ENCODE measurements at places on chromosomes 4 and X. TPM values are rescaled to one million over a fixed set of nuclear protein-coding genes. Genes with fewer than 3 reads are reported as not detected.

EIF1AX gene
- total RNA-seq, result 34.8 TPM

- no peak for DNase-seq
These were observed 99.0 kb upstream of the SHOX start for GRCh38 chrX:531611-531936.

FAM236B gene
- not detected for total RNA-seq

DNA sequence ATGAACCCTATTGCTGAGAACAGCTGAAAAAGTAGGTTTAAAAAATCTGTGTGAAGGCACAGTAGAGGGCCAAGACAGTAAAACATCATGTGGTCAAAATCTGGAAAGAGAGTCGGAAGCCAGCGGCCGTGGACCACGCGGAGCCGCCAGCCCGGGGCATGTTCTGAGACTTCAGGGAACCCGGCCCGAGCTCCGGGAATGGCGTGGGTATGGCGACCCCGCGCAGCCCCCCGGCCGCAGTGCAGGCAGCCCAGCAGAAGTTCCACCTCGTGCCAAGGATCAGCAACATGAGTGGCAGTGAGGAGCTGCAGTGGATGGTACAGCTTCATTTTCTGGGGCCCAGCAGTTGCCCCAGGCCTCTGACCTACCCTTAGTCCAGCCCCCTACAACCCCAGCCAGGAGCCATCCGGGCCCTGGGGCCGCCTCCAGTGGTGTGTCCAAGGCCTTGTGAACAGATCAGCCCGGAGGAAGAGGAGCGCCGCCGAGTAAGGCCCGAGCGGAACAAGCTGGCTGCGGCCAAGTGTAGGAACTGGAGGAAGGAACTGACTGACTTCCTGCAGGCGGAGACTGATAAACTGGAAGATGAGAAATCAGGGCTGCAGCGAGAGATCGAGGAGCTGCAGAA, 94.2 kb downstream of the LARP1B start:
- no peak for DNase-seq

DNA sequence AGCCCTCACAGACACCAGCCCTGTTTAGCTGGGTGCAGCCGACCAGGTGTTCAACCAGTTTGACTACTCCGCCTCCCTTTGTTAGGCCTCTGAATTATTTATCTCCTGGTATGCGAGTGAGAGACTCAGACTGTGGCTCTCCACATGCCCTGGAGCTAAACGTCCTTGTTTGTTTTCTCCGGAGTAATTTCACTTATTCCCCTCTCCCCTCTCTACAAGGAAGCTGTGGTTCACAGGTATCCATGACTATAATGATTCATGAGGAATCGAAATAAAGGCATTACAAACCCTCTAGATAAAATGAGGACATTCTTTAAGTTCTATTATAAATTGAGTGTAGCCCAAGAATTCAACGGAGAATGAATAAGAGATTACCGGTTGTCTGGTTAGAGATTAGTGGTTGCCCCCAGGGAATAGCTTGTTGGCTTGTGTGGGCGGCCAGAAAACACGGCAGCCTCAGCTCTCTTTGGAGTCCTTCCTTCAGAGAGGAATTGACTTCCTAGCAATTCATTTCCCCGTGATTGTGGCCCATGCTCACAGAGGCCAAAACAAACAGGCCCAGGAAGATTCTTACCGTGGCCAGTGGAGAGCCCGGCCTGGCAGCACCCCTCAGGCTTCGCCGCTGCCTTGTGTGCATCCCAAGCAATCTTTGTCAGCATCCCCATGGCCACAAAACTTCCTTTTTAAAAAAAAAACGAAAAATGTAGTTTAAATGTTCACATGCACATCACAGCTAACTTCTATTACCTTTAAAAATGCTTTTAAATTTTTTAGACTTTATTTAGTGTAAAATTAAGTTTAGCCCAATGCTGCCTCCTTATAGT, 60.2 kb upstream of the CBR4 start:
- DNase-seq, result peak; percentile 57

DNA sequence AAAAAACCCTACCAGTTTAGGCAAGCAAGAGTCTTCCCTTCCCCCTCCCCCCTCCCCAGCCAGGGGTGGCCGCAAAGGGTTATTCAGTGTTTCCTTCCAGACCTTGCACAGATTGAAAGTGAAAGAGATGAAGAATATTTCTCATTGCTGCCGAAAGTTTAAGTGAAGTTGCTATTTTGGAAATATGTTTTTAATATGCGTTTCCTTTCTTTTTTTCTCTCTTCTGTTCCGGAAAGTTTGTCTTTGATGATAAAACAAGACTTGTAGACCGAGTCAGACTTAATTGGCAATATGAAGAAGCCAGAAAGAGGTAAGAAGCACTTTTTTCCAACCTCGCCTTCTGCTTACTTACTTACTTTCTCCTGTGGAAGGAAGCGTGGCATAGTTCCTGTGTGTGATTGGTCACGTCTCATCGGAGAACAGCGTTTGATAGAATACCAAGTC, 58.5 kb upstream of the CLCN4 start:
- DNase-seq, result peak; percentile 21

GRCh38 chr4:89528526-89529133, 221.0 kb upstream of the GPRIN3 start:
- no peak for DNase-seq

DNA sequence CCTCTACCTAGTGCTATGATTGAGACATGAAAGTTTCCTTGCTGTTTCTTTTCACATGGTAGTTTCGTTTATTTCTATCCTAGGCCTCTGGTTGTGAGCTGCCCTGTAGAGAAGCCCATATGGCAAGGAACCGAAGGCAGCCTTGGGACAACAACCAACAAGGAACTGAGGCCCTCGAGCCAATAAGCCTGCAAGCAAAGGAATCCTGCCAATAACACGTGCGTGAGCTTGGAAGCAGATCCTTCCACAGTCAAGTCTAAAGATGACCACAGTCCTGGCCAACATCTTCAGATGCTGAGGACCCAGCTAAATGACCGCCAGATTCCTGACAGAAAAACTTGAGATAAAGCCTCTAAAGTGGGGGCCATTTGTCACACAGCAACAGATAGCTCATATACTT, 100.4 kb upstream of the FAM9B start:
- DNase-seq, result no peak

DNA sequence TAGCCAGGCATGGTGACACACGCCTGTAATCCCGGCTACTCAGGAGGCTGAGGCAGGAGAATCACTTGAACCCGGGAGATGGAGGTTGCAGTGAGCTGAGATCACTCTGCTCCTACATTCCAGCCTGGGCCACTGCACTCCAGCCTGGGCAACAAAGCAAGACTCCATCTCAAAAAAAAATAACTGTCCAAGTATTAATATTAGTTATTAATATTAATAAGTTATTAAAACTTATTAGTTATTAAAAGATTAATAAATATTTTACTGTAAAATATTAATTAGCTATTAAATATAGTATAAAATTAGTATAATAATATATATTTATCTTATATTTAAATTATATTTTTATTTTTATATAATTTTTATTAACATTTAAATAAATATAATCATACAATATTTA, 19.5 kb upstream of the NDST3 start:
- no peak for DNase-seq

FOXR2 gene
- total RNA-seq, result not detected

FGF16 gene
- not detected for total RNA-seq

GRCh38 chr4:33062155-33062806, 2342.1 kb downstream of the PCDH7 start:
- DNase-seq, result peak; percentile 16

DNA sequence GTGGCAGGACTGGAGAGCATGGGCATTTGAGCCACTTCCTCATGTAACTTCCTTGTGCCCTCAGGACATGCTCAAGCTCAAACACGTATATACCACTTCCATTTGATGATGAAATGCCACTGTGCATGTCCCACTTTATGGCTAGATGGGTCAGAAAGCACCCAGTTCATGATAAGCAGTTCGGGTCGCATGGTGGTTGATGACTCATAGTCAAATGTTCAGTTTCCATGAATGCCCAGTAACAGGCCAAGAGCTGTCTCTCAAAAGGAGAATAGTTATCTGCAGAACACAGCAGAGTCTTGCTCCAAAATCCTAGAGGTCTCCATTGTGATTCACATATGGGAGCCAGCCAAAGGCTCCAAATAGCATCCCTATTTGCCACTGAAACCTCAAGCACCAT, 48.9 kb upstream of the SPIN3 start:
- DNase-seq, result no peak

DNA sequence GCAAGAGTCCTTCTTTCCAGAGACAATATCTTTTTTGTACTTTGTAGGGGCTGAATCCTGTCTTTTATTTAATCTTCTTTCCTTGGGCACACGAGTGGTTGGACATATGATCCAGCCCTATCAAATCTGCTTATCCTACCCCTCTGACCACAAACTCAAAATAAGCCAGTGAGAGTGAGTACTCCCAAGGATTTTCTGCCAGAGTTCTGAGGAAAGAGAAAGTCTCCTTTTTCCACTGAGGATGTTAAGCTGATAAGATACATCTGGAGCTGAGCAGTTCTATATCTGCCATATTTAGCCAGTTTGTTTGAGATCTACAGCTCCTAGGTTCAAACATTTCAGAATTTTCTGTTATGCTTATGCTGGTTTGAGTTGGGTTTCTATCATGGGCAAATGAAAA, 134.8 kb upstream of the NWD2 start:
- no peak for DNase-seq

GRCh38 chr4:76470064-76470463, 35.0 kb downstream of the SHROOM3 start:
- DNase-seq, result no peak

DNA sequence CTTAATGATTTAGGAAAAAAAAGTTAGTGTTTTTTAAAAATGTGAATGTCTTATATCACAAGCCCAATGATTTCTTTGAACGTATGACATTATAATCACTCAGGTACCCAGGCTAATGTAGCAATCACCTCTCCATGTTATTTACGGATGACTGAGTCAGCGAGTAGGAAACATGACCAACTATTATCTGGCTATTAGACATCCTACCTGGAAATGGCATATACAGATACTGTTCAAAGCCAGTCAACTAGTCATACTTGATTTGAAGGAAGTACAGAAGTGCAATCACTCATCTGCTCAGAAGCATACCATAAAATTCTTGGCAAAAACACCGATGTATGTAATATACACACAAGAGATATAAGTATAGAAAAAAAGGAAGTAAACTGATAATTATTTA, 732.5 kb downstream of the ARAP2 start:
- DNase-seq, result no peak

TEC gene
- 0.32 TPM for total RNA-seq

- DNase-seq, result no peak
These were observed 169.4 kb downstream of the MAD2L1 start for GRCh38 chr4:119897260-119897659.

SMIM31 gene
- total RNA-seq, result not detected

DNA sequence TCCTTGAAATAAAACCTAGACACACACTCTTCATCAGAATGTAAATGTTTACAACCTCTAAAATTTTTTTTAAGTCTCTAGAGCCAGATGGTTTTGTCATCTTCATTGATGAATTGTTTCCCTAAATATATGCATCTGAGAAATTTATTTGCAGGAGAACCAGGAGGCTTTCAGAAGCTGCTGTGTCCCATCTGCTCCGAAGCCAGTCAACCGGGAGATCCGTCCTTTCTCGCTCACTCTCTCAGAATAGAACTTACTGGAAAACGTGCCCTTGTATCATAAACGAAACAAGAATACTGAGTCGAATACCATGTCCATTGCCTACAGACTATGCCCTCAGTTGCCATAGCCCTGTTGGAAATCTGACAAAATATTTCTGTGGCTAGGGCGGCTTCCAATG, 103.5 kb downstream of the SLC34A2 start:
- DNase-seq, result no peak

DMRTC1B gene
- not detected for total RNA-seq

DNA sequence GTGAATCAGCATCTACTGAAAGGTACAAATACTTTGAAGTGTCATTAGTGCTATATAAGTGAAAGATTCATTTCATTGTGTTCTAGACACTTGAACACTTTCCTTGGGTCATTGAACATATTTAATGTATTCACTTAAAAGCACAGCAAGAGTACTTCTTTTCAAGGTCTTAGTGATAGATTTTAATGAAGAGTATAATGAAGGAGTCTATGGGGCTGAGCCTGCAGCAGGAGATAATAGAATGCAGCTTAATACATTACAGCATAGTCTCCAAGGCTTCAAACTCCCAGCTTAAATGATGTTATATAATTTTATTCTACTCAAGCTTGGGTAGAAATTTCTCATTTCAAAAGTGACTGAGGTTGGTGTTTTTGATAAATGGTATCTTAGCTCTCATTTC, 66.1 kb upstream of the VEGFC start:
- DNase-seq, result no peak

DNA sequence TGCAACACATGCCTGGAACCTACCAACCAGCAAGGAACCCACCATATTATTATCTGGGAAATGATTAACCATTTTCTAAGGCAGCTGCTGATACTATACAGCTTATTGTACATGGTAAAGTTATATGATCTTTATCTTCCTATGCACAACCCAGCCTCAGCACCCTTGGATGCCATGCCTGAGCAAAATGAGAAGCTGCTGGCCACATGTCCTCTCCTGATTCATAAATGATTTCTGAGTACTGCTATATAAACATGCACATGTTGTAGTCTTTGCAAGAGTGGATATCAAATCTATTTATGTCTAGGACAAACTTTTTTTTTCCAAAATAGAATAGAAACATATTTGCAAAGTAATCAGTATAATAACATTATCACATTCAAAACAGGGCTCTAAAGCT, 1043.6 kb downstream of the CCSER1 start:
- DNase-seq, result no peak

DNA sequence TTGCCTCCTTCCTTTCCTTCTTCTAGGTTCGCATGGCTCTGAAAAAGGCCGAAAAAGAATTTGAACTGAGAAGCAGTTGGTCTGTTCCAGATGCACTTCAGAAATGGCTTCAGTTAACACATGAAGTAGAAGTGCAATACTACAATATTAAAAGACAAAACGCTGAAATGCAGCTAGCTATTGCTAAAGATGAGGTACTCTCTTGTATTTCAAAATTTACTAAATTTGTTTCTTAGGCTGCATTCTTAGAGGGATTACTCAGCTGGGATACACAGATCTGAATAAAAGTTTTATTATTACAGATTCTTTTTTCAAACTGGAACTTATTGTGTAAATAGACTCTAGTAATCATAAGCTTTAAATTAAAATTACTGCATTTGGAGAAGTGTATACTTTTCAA, 146.9 kb downstream of the STIM2 start:
- DNase-seq, result peak; percentile 43
